ENCODE measurements at places on chromosomes 16 and 17. TPM values are rescaled to one million over a fixed set of nuclear protein-coding genes. Genes with fewer than 3 reads are reported as not detected.
A peak's percentile ranks its signal among the peaks of the same experiment; 100 is the strongest.

DNA sequence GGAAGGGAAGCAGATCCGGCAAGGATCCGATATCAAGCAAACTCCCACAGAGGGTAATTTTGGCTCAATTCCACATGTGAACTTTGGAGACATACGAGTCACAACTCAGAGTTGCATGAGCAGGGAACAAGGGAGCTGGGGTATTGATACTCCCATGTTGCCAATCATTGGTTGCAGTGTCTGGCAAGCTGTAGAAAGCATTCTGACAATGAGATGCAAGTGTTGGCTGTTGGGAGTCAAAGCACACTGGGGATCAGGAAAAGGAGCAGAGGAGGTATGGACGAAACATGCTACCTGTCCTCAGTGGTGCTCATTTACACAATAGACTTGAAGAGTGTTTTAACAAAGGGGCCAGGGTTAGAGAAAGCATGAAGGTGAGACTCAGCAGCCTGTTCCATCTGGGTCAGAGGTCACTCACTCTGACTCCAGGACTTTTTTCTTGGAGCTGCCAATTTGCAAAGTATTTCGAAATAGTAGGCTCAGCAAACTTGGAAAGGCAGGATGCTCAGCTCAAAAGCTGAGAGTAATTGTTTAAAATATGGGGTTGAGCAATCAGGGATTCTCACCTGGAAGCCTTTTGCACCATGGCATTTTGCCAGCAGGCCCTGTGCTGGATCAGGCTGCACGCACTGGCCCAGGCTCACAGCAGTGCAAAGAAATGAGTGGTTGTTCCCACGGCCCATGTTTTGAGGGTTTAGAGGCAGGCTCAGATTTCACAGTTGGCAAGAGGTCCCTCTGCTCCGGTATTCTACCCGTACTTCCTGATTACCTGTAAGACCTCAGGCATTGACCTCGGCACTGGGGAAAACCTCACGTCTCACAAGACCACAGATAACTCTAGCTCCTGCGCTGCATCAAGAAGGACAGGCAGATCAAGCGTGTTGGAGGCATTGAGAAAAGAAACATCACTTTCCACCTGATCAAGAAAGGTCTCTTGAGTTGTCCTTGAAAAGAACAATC lies 17.6 kb upstream of the NKD1 start:
- DNase-seq, result no peak

Gene PDE6G
- 1.4 TPM for total RNA-seq

Gene PAM16
- 58.8 TPM for total RNA-seq

DNA sequence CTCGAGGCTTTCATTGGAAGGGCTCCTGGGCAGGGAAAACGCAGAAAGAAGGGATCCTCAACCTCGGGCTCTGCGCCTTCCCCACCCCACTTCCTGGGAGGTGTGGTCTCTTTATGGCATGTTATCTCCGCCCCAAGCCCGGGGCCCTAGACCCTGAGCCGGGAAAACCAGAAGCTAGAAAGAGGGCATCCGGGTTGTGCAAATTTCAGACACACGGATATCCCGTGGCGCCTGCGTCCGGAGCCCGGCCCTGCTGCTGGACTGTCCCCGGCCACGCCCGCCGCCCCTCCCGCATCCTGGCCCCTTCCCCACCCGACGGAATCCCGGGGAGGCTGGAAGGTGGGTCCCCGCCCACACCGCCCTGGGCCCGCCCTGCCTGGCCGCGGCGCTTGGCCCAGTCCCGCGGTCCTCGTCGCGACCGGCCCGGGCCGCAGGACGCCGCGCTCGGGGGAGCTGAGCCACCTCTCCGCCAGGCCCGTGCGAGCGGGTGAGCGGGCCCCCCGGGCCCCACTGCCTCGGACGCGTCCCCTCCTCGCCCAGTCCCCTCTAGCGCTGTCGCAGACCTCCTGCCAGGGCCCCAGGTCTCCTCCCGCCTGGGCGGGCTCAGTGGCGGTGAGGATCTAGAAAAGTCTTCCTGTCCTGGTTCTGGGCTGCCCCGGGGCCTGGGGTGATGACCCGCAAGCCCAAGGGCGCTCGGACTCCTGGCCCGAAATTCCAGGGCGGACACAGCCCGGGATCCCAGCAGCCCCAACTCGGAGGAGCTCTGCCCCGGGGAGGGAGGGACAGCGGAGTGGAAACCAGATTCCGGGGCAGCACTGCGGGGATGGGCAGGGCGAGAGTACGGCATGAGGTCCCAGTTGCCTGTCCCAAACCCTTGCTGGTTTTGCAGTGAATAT lies at the start of gene SLC16A5:
SLC16A5 (plus strand) TSS at position 397 of the 896 bp plus-strand sequence. CDS start 5,683 bp downstream, outside the sequence.
- DNase-seq, result no peak

Gene SYNGR3
- total RNA-seq, result 44.9 TPM

GRCh38 chr17:787641-788221 lies 5.6 kb downstream of the MRM3 start:
- no peak for DNase-seq

DNA sequence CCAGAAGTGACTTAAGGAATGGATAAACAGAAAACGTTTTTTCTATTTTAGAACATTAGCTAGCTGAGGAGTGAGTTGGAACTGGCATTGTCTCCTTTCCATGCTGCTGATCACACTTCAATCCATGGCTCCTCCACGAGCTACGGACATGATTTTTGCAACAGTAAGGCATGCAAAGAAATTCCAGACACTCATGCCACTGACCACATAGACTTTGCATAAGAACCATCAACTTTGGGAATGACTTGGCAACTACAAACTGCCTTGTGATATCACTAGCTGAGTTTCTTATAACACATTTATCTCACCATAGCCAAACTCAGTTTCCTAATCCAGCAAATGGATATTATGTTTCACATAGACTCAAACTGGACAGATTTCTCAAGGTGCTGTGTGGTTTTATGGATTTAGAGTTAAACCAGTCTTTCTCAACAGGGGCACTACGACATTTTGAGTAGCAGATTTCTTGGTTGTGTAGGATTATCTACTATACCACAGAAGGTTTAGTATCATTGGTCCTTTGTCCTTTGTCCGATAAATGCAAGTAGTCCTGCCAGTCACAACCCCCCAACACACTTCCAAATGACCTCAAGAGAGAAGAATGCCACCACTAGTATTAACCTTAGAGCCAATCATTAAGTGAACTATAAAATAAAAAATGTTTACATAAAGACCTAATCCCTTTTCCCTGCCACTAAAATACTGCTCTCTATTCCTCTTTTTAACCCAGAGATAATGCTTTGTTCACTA lies 48.3 kb upstream of the C17orf78 start:
- peak; percentile 39 for DNase-seq

Gene FZD2
- total RNA-seq, result 16.3 TPM
